NCI-H1930 (cell line): ENCODE measurements at places on chromosomes 16 and 17.
A peak's percentile ranks its signal among the peaks of the same experiment; 100 is the strongest.

GRCh38 chr17:61352781-61353491 lies 46.7 kb upstream of the TBX2 start:
- no peak for DNase-seq

- no peak for DNase-seq
These were observed 28.4 kb upstream of the ZFPM1 start for GRCh38 chr16:88424587-88425235.

GRCh38 chr16:51010817-51011216 lies 140.3 kb downstream of the SALL1 start:
- no peak for DNase-seq

DNA sequence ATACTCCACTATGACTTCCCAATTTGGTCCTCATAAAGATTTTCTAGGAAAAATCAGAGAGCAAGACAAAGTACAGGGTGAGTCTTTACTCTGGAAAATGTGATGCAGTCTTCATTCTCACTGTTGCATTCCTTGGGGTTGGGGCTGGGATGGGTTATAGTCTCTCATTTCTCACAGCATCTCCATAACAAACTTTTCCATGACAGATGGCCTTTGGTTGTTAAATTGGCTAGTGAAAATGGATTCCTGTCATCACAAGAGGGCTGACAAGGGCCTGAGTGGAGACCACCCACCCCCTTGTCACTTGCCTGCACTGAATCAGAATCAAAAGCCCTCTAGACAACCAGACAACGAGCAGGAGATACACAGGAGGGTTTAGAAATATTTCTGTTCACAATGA lies 174.6 kb downstream of the AATF start:
- no peak for DNase-seq

- no peak for DNase-seq
These were observed 11.6 kb downstream of the ST6GALNAC1 start for GRCh38 chr17:76631821-76632565.

- no peak for DNase-seq
These were observed 78.5 kb downstream of the SPECC1 start for GRCh38 chr17:20087538-20088250.

GRCh38 chr16:66549284-66550131 lies at the start of gene TK2:
TSS of gene TK2 (minus strand) at chr16:66550122. CDS start at chr16:66550061, 61 bp downstream.
- DNase-seq = no peak

DNA sequence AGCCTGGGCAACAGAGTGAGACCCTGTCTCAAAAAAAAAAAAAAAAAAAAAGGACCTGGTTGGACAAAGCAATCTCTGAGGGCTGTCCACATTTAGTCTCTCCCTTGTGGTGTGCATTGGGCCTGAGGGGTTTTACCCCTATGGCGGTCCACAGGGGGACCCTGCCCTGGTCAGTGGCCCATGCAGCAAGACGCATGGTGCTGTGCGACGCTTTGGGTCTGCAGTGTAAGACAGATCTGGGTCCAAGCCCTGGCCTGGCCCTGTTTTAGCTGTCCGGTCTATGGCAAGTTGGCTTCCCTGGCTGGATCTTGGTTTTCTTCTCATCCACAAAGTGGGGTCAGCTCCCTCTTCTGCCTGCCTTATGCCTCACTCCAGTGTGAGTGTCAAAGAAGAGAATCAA lies 123.2 kb upstream of the NLRP1 start:
- DNase-seq = no peak

- no peak for DNase-seq
These were observed 17.1 kb downstream of the LIG3 start for GRCh38 chr17:34997355-34997862.

DNA sequence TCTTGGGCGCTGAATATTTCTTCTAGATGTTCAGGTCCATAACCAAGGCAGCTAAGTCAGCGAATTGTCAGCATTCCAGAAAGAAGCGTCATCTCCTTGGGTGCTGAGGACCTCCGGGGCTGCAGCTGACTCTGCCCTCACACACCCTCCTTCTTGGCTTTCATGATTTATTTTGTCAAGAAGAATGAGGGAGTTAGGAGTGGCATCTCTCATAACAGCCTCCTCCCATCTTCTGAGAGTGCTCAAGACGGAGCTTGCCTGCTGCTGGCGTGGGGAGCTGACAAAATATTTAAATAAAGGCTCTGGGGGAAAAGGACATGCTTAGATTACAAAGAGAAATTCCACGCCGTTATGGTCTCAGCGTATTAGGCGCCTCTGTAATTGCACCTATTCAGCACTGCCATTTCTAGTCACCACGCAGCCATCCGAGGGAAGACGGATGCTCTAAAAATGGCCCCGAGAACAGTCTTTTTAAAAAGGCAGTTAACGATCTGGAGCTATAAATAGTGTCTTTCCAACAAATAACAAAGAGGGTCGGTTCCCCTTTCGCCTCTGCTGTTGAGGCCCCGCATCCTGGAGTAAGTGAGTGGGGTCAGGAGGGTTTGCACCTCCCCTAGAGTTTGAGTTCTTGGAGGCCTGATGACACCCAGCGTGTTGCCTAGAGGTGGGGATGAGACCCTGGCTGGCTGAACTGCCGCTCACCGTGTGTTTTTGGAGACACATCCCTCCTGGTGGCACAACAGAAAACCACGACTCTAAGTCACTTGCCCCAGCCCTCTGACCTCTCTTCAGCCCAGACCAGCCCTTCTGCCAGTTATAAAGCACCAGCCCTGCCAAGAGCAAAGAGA lies 187.0 kb downstream of the CCDC182 start:
- DNase-seq = peak; percentile 23

GRCh38 chr16:85151603-85152413 lies 39.5 kb upstream of the CIBAR2 start:
- DNase-seq = no peak

- DNase-seq = no peak
These were observed 78.3 kb upstream of the CIBAR2 start for GRCh38 chr16:85190572-85190971.

GRCh38 chr16:30838876-30839471 lies 52.0 kb upstream of the ZNF629 start:
- DNase-seq = no peak

DNA sequence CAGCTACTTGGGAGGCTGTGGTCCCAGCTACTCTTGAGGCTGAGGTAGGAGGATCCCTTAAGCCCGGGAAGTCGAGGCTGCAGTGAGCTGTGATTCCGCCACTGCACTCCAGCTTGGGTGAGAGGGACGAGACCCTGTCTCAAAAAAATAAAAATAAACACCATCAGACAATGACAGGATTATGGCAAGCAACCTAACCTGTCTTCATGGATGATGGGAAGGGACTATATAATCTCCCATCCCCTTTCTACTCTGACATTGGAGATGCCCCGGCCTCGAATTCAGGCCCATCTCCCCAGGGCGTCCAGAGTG lies 893 bp downstream of the TRIM25 start:
- DNase-seq = no peak

DNA sequence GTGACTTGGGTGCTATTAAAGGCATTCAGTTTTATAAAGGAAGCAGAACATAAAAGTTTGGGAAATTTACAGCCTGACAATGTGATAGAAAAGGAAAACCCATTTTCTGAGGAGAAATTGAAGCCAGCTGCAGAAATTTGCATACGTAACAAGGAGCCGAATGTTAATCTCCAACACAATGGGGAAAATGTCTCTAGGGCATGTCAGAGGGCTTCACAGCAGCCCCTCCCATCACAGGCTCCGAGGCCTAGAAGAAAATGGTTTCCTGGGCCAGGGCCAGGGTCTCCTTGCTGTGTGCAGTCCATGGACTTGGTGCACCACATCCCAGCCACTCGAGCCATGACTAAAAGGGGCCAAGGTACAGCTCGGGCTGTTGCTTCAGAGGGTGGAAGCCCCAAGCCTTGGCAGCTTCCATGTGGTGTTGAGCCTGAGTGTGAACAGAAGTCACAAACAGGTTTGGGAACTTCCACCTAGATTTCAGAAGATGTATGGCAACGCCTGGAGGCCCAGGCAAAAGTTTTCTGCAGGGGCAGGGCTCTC lies 23.9 kb upstream of the TOM1L1 start:
- DNase-seq = no peak

DNA sequence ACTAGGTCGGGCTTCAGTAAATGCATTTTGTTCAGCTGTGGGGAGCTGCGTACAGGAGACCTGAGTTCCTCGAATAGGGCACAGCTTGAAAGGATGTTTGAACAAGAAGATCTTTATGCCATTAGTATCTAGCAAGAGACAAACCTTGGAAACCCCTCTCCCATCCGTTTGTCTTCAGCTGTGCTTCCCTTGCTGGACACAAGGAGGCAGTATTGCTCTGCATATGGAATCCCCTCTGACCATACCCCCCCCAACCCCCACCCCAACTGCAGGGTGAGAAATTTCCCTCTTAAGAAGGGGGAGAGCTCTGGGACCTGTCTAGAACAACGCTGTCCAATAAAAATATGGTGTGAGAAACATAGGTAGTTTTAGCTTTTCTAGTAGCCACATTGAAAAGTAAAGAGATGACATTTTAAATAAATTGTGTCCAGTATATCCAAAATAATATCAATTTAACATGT lies 1.6 kb downstream of the MRM1 start:
- peak; percentile 71 for DNase-seq

- DNase-seq = no peak
These were observed 64.5 kb upstream of the CDH13 start for GRCh38 chr16:82562183-82562683.

GRCh38 chr16:31527734-31528274 lies at the start of gene AHSP:
TSS of gene AHSP (plus strand) at chr16:31527900. CDS start at chr16:31528140, 240 bp downstream.
- no peak for DNase-seq

- no peak for DNase-seq
These were observed 5.6 kb upstream of the ZFHX3 start for GRCh38 chr16:73053364-73054124.

- peak; percentile 52 for DNase-seq
These were observed 7.0 kb upstream of the C1QTNF8 start for GRCh38 chr16:1102921-1103635.

DNA sequence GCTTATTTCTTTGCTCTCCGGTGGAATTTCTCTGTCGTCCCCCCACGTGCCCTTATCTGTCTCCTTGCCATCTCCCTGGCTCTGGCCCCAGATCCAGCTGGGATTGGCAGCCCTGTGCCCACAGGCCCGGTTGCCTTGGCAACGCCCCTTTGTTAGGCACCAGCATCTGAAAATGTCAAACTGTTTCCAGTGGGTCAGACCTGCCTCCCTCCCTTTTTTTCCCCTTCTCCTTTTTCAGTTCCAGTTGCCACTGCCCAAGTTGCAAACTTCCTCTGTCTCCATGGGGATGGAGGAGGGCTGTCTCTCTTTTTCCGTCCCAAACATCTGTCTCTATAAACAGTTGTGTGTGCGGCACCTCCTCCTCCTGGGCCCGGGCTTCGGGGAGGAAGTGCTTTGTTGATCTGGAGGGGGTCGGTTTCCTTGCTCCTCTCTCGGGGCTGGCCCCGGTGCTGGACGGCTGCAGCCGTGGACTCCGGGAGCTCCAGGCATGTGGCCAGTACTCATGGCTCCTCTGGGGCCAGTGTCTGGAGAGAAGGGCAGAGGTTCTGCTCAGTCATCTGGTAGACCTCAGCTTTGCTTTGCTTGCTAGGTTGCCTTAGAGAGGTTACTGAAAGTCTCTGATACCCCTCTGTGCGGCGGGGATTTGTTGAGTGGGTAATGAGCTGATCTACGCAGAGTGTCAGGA lies 35.3 kb downstream of the SOCS3 start:
- DNase-seq = no peak

DNA sequence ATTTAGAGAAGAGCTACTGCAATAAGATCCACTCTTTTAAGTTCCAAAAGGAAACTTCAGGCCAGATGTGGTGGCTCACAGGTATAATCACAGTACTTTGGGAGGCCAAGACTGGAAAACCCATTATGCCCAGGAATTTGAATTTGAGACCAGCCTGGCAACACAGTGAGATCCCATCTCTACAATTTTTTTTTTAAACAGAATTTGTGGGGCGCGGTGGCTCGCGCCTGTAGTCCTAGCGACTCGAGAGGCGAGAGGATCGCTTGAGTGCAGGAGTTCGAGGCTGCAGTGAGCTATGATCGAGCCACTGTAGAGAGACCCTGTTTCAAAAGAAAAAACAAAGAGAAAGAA lies 793 bp downstream of the COG7 start:
- DNase-seq = no peak

GRCh38 chr17:6780001-6780400 lies 4.0 kb downstream of the FBXO39 start:
- DNase-seq = no peak

GRCh38 chr16:64853551-64853950 lies 268.3 kb downstream of the CDH11 start:
- DNase-seq = no peak

DNA sequence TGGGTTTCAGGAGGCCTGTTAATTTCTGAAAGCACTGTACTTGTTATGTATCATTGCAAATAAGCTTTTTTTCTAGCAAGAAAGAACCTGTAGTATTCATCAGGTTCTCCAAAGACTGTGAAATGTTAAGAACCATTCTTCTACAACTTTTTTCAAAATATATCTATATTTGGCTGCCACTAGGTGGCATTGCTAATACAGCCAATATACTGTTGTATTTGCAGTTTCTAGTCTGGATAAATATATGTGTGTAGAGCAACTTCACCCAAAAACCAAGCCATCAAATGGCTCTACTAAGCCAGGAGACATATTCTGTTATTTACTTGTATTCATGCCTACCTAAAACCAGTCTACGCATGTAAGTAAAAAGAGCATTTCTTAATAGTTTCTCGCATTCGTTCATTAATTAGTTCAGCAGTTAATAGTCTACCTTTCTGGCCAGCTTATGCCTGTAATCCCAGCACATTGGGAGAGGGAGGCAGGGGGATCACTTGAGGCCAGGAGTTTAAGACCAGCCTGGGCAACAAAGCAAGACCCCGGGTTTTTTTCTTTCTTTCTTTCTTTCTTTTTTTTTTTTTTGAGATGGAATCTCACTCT lies 39.5 kb downstream of the VMP1 start:
- no peak for DNase-seq

GRCh38 chr17:74148446-74148845 lies 55.0 kb upstream of the RPL38 start:
- DNase-seq = no peak

DNA sequence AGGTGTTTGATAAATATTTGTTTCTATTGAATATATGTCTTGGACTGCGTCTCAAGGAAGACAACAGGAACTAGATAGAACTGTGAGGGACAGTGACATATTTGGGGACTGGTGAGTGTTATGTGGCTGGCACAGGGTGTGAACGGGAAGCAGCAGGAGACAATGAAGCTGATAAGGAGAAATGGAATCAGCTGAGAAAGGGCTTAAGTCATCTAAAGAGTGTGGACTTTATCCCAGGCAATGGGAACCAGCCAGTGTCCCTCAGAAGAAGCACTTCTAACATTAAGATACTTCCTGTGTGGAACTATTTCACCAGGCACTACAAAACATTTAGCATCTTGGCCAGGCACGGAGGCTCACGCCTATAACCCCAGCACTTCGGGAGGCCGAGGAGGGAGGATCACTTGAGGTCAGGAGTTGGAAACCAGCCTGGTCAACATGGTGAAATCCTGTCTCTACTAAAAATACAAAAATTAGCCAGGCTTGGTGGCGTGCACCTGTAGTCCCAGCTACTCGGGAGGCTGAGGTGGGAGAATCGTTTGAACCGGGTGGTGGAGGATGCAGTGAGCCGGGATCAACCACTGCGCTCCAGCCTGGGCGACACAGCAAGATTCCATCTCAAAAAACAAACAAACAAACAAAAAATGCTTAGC lies 41.2 kb downstream of the ARHGAP17 start:
- no peak for DNase-seq
